HFFc6 (cell line): ENCODE measurements at places on chromosomes 7 and 10.
A peak's percentile ranks its signal among the peaks of the same experiment; 100 is the strongest.

- DNase-seq, result no peak
These were observed 89.1 kb downstream of the CELF2 start for GRCh38 chr10:11106621-11107374.

DNA sequence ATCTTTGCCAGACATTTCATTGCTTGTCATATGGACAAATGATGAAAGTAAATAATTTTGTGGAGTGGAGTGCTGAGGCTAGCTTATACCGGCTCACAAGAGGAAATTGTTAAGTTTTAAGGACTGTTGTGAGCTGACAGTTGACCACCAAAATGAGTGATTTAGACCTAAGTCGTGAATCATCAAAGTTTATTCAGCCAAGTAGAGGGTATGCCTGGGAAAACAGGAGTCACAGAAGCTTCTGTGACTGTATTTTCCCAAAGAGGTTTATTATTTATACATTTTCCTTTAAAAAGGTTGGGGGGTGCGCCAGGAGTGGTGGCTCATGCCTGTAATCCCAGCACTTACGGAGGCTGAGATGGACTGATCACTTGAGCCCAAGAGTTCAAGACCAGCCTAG, 21.8 kb downstream of the MRPS24 start:
- DNase-seq, result peak; percentile 14

DNA sequence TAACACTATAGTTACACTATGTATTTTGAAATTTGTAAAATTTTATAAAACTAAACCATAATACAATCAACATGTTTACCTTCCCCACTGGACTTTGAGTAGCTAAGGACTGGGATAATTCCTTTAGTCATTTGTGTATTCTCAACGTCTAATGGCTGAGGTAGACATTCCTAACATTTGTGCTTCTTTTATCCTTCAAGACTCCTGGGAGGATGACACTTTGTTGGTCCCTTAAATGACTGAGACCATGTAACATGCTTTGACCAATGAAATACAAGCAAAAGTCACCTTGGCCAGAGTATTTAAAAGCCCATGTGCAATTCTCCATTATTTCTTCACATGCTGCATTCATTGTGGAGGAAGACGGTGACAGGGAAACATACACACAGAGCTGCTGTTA, 18.5 kb downstream of the RAPGEF5 start:
- no peak for DNase-seq

- DNase-seq, result no peak
These were observed 2.7 kb upstream of the ZNF786 start for GRCh38 chr7:149093228-149093627.

GRCh38 chr7:136114966-136115762, 138.0 kb upstream of the MTPN start:
- peak; percentile 25 for DNase-seq

GRCh38 chr7:101947899-101948298, 130.5 kb downstream of the CUX1 start:
- no peak for DNase-seq

DNA sequence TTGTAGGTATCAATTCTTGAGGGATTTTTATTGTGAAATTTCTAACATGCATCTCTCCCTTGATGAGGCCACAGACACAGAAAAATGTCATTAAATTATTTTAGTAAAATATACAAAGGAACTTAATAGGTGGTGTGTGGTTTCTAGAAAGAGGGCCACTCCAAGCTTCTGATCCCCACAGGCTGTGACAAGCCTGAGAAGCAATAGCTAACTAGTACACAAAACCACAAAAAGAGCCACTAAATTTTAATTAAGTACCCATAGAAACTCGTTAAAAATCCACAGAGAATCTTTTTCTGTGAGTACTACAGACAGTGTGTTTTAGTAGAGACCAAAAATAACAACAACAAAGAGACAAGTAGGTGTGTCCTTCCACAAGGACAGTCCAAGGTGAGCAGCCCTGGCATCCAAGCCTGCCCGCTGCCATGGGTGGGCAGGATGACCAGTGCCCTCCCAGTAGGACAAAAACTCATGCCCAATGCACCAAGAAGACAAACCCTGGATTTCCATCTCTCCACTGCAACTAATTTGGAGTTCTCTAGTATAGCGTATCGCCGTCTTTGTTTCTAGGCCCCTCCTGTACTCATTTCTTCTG, 81.0 kb downstream of the RNF216 start:
- no peak for DNase-seq

GRCh38 chr10:73495884-73496674, at the start of gene PPP3CB:
TSS of gene PPP3CB (minus strand) at chr10:73496024. CDS start at chr10:73495889, 135 bp downstream.
- DNase-seq, result peak; percentile 88

GRCh38 chr10:51786684-51787035, 87.3 kb upstream of the CSTF2T start:
- DNase-seq, result no peak

DNA sequence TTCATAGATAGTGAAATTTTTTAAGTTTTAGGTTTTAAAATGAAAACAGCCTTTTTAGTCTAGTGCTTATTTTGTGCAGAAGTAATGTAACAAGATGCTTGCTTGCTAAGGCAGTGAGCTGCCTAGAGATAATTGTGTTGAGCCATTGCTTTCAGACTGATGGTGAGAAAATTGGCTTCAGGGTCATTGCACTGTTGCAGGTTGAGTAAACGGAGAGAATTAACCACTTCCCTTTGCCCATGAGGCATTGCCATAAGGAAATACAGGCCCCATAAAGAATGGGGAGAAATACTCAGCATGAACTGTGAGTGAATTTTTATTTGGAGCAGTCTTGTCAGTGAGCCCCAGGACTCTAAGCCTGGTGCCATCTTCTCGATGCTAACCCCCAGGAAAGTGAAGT, 140.5 kb downstream of the LRRC4 start:
- no peak for DNase-seq

GRCh38 chr10:70131560-70131937, 1.1 kb downstream of the AIFM2 start:
- no peak for DNase-seq

- DNase-seq, result no peak
These were observed 294.7 kb downstream of the PRKG1 start for GRCh38 chr10:51368943-51369342.

DNA sequence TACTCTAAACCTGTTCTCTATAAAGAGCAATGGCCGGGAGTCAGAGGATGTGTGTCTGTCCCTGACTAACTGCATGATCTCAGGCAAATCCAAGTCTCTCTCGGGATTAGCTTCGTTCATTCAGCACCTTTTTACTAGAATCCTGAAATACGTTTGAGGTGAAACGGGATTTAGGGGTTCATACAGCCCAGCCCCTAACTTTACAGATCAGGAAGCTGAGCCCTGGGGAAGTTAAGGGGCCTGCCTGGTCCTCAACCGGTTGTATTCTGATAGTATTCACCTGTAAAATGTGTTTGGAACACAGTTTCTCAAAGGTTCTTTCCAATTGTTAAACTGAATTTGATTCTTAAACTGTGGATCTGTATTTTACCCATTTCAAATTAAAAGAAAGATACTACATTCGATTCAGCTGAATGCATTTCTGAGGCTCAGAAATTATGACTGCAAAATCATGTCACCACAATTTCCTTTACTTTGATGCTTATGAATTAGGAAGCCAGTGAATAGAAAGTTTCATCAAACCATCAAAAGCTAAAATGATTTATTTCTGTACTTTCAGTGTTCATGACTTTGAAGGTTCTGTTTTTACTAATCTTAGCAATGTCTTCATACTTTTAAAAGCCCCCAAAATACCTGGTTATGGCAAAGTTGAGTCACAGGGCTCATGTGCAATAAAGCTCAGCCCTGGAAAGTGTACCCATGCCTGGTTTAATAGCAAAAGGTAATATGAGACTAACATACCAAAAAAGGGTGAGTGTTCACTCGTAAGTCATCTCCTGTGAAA, 28.9 kb upstream of the EZH2 start:
- DNase-seq, result no peak

DNA sequence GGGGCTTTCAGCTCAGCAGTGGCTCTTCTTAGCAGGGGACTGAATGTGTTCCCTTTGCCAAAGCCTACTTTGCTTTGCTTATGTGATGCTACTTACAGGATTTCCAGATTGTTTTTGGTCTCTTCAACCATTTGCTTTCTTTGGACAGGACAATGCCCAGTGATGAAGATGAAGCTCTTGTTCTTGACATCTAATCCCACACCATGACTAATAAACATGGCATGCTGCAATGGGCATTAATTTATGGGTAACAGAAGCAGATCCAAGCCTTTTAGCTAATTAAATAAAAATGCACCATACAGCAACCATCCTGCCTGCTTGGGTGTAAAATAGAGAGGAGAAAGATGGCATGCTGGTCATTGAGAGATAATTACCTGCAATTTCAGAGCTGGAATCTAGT, 175.5 kb upstream of the ITGB1 start:
- peak; percentile 22 for DNase-seq

GRCh38 chr10:133336577-133337369, at the start of gene CALY:
TSS of gene CALY (minus strand) at chr10:133336896. CDS start at chr10:133328989, 7,907 bp downstream.
- DNase-seq, result no peak

DNA sequence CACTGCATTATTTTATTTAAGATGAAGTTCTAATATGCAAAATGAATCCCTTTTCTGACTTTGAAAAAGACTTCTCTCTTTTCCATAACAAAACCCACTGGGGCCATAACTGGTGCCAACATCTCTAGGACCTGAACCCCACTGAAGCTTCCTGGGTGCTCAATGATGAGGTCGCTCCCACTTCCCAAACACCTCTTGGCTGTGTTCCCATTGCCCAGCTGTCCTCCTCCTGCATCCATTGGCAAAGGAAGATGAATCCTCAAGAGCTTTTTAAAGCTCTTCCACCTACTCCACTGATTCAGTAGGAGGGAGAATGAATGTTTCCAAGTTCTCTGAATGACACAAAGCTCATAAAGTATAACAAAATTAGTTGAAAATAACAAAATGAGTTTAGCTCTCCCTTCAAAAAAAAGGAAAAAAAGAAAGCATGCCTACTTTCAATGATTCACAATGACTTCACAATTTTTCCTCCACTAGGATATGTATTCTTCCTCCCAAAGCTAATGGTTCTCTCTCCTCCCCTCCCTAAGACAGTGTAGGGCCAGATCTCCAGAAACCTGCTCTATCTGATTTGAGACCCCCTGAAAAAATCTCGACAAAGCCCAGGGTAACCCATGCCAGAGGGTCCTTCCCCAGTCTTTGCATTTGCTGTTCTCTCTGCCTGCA, 64.8 kb downstream of the SORBS1 start:
- no peak for DNase-seq

GRCh38 chr10:76197293-76197692, 765.9 kb downstream of the LRMDA start:
- DNase-seq, result no peak

GRCh38 chr7:31883761-31884164, 186.4 kb downstream of the PDE1C start:
- no peak for DNase-seq
